Ovary (tissue), 10 donors: ENCODE measurements at places on chromosomes 3 and 15.

- DNase-seq, result no peak
Measured at GRCh38 chr3:143865302-143865701, 17.0 kb upstream of the SLC9A9 start.

- no peak for DNase-seq
Measured at GRCh38 chr15:69143756-69144436, 16.5 kb upstream of the GLCE start.

GRCh38 chr3:151838574-151839312 lies 24.8 kb downstream of the AADAC start:
- DNase-seq, result peak; percentile 70

GRCh38 chr3:14256046-14256445 lies 77.4 kb downstream of the LSM3 start:
- DNase-seq, result no peak

DNA sequence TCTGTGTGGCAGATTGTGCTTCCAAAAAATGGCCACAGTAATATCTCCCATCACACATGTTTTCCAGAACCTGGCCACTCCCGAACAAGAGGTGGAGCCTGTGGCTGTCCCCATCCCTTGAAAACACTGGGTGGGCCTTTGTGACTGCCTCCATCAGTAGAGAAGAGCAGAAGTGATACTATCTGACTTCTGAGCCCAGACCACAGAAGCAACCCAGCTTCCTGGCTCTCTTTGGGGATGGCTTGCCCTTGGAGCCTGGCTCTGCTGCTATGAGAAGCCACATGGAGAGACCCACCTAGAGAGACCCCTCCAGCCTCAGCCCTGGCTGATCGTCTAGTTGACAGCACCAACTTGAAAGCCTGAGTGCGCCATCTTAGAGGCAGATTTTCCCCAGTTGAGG lies 39.8 kb upstream of the CMTM8 start:
- DNase-seq, result no peak
